Erythroblast (primary cell): ENCODE measurements at places on chromosomes 5 and 9.

DNA sequence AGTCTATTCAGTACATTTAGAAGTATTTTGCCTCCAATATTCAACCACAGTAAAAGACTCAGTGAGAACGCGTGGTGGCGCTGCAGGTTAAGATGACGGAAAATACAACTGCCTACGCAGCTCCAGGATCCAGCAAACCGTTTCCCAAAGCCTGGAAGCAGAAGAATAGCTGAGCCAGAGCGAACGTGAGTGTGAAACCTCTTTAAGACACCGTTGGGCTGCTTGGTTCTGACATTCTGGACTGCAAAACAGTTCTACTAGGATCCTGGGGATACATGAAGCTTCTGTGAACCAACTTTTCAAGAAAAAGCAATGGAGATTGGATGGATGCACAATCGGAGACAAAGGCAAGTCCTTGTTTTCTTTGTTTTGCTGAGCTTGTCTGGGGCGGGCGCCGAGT lies at the start of gene PCDHB16:
PCDHB16 (plus strand) TSS at position 140 of the 400 bp plus-strand sequence; CDS start at position 313, 173 bp downstream.
- DNase-seq: peak; percentile 3

- no peak for DNase-seq
Observed at GRCh38 chr5:123673107-123673506, 161.1 kb downstream of the CSNK1G3 start.

DNA sequence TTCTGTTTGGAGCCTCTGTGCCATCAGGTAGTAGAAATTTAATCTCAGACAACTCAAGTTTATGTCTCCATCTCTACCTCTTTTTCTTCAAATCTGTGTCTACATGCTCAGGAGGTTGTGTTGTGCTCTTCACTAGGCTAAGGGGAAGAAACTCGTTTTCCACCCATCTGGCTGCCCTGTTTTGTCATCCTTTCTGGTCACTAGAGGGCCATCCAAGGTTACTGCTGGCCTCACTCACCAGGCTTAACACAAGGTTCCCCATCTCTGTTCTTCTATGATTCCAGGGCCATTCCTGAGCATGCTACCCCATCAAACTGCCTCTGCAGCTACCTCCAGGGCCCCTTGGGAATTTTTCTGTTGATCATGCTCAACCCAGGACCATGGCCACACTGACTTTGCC lies 213.3 kb upstream of the FBXL7 start:
- DNase-seq: no peak

GRCh38 chr9:106775960-106776359 lies 87.0 kb upstream of the ZNF462 start:
- no peak for DNase-seq
